ENCODE measurements at places on chromosomes 4 and X.
A peak's percentile ranks its signal among the peaks of the same experiment; 100 is the strongest.

DNA sequence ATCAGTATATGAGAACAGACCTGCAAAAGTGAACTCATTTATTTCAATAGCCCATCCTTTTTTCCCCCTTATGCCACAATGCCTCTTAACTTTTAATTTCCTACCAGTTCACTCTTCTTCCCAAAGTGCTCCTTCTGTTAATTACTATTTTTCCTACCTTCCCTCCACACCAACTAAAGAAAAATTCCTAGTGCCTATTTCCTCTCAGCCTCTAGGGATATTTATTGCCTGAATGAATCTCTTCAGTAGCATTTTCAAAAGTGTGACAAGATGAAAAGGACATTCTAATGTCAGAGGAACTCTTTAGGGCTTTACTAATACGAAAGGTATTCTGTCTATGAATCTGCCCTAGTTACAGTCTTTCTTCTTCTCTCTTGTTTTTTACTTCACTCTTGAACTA is 181.1 kb upstream of the SPRY1 start:
- DNase-seq = no peak

- DNase-seq = no peak
Measured at GRCh38 chrX:123899701-123900100, 39.8 kb downstream of the XIAP start.

GRCh38 chrX:39830414-39830813 is 267.3 kb downstream of the BCOR start:
- no peak for DNase-seq

- no peak for DNase-seq
Measured at GRCh38 chrX:110723844-110724243, 71.8 kb downstream of the CHRDL1 start.

GRCh38 chr4:16607241-16608066 is 291.0 kb downstream of the LDB2 start:
- DNase-seq = no peak

DNA sequence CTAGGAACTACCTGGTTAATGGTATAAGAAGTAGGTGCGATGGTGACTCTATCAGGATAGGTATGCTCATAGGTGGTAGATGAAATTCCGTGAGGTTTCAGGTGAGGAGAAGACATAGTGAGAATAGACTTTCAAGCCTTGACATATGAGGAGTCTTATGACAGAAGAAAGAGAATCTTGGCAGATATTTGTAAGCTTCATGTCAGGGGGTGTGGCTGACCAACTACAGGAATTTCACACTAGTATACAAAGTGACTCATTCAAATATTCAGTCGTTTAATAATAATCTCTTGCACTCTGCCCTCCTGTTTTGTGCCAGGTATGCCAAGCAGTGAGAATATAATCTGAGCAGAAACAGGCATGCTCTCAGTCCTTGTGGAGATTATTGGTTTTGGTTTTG is 22.8 kb downstream of the PACRGL start:
- no peak for DNase-seq

GRCh38 chrX:22969411-22969810 is 30.3 kb upstream of the DDX53 start:
- no peak for DNase-seq

GRCh38 chr4:102474736-102475504 is 26.2 kb upstream of the NFKB1 start:
- DNase-seq = no peak

- DNase-seq = no peak
Measured at GRCh38 chrX:42943051-42943974, 165.3 kb upstream of the PPP1R2C start.

- DNase-seq = no peak
Measured at GRCh38 chrX:25083661-25084060, 67.9 kb upstream of the ARX start.

DNA sequence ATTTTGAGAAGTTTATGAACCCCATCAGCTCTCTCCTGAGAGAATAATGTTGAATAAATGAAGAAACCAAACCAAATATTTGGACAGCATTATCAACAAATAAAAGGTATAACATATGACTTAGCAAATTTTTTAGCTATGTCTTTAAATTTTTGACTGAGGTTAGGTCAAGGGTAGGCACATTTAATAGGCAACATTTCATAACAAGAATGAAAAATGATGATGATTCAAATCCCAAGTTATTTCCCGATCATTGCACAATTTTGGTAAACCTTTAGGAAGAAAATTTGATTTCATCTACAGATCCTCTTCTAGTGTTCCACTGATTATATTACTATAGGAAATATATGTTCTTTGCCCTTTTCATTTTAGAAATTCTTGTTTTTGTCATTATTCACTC is 123.7 kb upstream of the TLR3 start:
- DNase-seq = no peak

GRCh38 chr4:109993116-109993515 is 80.4 kb downstream of the EGF start:
- no peak for DNase-seq

GRCh38 chrX:153595387-153595786 is 3.6 kb downstream of the CCNQ start:
- DNase-seq = no peak

DNA sequence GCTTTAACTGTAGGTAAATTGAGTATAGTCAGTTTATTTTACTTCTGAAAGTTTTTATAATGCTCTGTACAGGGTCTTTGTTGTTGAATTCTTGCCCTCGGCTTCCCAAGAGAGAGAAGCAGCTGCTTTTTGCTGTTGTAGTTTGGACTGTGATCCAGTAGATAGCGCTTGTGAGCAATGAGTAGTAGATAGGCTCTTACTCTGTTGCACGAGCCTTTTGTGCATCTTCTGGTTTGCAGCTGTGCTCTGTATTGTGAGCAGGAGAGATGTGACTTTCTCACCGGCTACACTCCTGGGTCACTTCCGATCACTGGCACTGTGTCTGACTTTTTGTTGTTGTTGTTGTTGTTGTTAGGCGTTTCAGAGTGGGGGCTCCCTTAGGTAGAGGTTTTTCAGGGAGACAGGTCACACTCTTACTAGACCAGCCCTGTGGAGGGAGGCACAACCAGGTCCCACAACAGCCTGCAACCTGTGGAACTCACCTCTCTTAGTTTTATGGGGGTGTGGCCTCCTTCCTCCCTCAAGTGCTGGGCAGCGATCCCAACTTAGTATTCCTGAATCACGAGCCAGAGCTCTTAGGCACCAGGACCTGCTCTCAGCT is 822.1 kb upstream of the GALNTL6 start:
- peak; percentile 10 for DNase-seq

DNA sequence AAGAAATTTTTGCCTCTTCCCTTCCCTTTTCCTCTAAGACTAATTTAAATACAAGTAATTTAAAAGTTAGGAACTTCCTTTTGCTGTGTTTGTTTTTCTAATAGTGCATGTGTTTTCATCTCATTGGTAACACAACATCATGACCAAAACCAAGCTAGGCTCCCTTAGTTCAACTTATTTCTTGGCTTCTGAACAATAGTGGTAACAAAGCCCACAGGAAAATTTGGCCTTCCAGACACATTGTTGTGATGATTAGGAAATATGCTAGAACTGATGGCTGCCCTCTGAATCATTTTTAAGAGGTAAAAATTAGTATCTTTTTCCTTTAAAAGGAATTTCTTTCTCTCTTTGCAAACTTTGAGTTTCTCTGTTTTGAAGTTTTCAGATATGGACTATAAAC is 25.5 kb upstream of the TEC start:
- no peak for DNase-seq

GRCh38 chr4:8387615-8388527 is 52.7 kb downstream of the ACOX3 start:
- DNase-seq = no peak

DNA sequence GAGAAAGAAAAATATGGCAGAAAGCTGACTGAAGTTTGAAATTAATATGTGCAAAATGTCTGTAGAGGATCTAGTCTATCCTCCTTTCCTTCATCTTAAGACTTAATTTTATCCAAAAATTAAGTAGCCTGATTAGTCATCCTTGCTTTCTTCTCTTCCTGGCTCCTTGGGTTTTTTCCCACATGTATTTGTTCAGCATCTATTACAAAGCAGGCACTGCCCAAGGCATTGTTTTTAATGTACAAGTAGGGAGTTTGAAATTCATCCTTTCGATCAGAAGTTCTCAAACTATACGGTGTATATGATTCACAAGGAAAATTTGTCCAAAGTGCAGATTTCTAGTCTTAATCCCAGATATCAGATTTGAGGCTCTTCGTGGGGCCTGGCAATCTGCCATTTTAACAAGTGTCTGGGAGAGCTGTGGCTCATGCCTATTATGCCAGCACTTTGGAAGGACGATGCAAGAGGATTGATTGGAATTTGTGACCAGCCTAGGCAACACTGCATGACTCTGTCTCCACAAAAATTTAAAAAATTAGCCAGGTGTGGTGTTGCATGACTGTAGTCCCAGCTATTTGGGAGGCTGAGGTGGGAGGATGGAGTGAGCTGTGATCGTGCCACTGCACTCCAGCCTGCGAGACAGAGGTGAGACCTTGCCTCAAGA is 19.4 kb upstream of the YTHDC1 start:
- DNase-seq = no peak

DNA sequence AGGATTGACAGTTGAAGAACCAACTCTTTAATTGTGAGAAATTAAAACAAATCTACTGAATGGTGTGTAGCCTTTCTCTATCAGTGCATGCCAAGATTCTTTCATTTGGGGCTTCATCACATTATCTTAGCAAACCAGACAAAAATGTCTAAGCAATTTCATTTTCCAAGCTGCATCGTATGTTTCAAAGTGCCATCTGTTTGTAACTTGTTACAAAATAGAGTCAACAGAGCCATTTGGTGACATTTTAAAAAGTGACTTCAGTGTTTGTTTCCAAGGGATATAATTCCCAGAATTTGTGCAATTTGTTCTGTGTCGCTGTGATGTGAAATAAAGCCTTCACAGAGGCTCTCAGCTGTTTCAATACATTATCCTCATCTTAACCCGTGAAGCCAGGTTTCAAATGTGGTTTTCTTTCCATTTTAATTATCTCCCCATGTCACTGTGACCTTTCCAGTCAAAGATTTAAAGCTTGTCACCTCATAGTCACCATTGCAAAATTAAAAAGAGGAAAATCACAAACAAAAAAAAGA is 46.0 kb upstream of the C1QTNF7 start:
- DNase-seq = no peak

- DNase-seq = no peak
Measured at GRCh38 chr4:112119353-112119783, 25.9 kb upstream of the FAM241A start.

DNA sequence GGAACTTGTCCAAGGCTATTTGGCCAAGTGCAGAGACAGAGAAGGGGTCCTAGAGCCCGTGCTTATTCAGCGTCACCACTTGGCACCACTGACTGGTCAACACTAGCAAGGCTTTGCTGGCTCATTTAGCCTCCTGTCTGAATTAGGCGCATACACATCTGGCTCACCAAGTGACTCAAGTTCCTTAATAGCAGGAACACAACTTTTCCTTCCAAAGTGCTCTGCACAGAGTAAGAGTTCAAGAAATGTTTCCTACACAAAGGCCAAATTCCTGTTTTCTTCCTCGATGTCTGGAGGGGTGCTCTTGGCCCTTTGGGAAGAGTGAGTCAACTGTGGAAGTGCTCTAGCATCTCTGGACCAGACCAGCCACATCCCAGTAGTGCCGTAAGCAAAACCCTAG is 26.8 kb upstream of the CENPU start:
- DNase-seq = no peak

- DNase-seq = peak; percentile 8
Measured at GRCh38 chr4:153221783-153222706, 17.8 kb downstream of the TRIM2 start.

GRCh38 chr4:26124753-26125321 is 196.0 kb upstream of the RBPJ start:
- no peak for DNase-seq

DNA sequence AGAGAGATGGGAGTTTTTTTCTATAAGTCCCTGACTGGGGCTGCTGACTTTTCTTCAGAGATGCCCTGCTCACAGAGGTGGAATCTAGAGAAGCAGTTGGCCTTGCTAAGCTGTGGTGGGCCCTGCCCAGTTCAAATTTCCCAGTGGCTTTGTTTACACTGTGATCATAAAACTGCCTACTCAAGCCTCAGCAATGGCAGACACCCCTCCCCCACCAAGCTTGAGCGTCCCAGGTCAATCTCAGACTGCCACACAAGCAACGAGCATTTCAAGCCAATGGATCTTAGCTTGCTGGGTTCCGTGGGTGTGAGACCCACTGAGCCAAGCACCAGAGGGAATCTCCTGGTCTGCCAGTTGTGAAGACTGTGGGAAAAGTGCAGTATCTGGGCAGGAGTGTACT is 199.8 kb upstream of the WDFY3 start:
- DNase-seq = no peak

GRCh38 chr4:110371016-110371770 is 104.8 kb upstream of the ENPEP start:
- no peak for DNase-seq

- DNase-seq = no peak
Measured at GRCh38 chr4:56892691-56893090, 15.0 kb upstream of the REST start.

DNA sequence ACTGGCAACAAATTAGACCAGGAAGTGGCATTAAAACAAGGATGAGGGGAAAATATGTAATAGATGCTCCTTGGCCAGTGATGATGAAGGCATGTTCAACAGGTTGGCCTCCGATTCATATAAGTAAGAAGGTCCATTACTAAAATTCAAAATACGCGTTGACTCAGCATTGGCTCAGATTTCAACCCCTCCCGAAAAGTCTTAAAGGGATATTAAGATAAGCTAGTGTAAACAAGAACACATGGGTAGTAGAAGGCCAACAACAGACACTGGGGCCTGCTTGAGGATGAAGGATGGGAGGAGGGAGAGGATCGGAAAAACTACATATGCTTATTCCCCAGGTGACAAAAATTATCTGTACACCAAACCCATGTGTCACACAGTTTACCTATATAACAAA is 19.1 kb upstream of the LAP3 start:
- DNase-seq = no peak

- no peak for DNase-seq
Measured at GRCh38 chrX:133908223-133908955, 77.0 kb downstream of the GPC3 start.

DNA sequence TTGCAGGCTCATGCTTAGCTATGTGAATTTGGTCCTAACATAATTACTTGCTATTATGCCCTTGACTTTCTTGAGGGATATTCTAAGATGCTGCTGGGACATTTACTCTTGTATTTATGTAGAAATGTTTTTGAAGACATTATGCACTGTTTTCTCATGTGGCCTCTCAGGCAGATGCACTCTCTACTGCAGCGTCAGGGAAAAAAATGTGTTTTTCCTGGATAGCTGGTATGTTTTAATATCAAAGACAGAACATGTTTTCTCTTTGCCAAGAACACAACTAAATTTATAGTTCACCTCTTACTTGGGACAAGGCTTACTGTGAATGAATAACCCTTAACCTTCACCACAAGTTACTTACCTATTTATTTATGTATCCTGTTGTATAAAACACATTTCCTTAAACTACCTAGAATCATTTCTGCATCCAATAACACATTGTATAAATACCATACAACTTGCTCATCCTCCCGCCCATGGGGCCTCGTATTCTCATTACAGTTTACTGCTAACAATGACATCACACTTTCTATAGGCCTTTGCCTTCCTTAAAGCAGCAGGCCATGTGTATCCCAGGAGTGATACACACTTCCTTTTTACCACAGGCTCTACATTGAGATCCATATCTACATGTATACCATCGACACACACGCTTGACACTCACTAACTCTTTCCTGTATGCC is 178.7 kb downstream of the SLIT2 start:
- no peak for DNase-seq
